ENCODE measurements at places on chromosomes 6 and 20. TPM values are rescaled to one million over a fixed set of nuclear protein-coding genes. Genes with fewer than 3 reads are reported as not detected.

Gene RNF39
- not detected for total RNA-seq

Gene RIPOR3
- total RNA-seq, result 6.7 TPM

DNA sequence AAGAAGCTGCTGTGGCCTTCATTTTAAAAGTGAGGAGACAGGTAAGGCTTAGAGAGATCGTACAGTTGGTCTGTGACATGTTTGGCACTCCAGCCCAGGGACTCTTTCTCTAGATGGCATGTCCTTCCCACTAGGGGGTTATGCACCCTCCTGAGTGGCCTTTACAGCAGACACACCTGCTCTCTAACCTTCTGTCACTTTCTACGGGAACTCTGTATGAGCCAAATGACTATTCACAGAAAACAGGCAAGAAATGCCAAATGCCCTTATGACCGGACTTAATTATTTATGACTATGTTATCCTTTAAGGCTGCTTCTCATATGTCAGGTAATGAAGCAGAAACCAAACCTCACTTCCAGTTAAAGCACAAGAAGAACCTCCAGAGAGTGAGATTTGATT lies 91.2 kb downstream of the MAP3K5 start:
- no peak for DNase-seq

DNA sequence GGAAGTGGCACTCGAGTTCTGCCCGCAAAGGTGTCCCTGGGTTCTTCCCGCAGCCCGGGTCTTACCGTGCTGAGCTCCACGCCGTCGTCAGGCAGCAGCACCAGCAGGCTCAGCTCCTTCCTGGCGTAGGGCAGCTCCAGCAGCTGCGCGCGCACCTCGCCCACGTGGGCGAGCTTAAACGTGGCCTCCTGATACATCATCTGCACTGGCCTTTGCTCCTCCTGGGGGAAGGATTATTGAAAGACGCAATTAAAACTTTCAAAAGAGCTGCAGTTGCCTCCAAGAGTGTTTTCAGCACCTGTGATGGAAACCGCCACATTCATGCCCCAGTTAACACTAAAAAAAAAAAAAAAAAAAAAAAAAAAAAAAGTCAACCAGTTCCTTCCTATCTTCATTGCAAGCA lies 11.3 kb downstream of the SERPINB9 start:
- no peak for DNase-seq

- no peak for DNase-seq
Observed at GRCh38 chr6:72813807-72814596, 192.1 kb downstream of the KCNQ5 start.

DNA sequence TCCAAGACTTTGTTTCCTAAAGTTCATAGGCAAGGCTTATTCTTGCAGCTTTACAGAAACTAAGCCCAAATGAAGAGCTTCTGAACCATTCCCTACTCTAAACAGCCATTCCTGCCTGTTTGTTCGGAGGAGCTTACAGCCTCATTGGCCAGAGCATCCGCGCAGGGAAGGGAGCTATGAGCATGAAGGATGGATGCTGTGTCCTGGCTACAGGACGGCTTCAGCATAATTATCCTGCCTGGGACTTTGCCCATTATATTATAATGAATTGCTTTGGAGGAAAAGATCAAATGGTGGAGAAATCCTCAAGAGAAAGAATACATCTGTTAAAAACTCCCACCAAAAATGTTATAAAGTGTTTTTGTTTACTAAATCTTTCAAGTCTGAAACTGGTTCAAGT lies 378.2 kb upstream of the BTBD3 start:
- no peak for DNase-seq

- no peak for DNase-seq
Observed at GRCh38 chr6:127561660-127562059, 15.3 kb upstream of the C6orf58 start.

GRCh38 chr6:151211075-151211474 lies 28.7 kb upstream of the AKAP12 start:
- DNase-seq, result no peak

DNA sequence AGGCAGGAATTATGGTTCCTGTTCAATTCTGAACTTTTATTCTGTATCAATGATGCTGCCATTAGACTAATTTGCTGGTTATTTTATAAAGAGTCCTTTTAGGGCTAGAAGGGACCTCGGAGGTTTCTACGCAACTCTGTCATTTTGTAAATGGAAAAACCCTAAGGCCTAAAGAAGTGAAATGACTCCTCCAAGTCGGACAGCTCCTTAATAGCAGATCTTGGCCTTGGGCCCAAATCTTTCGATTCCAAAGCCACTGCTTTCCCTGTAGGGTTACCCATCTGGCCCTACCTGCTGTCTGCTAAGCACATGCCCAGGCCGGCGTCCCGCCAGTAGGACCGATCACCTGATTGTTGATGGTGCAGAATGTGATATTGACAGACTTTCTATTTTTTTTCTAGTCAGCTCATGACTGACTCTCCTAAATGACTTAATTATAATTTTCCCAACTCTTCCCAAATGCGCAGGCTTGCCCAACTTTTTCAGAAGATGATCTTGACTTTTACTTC lies 40.2 kb downstream of the PLEKHG1 start:
- no peak for DNase-seq

DNA sequence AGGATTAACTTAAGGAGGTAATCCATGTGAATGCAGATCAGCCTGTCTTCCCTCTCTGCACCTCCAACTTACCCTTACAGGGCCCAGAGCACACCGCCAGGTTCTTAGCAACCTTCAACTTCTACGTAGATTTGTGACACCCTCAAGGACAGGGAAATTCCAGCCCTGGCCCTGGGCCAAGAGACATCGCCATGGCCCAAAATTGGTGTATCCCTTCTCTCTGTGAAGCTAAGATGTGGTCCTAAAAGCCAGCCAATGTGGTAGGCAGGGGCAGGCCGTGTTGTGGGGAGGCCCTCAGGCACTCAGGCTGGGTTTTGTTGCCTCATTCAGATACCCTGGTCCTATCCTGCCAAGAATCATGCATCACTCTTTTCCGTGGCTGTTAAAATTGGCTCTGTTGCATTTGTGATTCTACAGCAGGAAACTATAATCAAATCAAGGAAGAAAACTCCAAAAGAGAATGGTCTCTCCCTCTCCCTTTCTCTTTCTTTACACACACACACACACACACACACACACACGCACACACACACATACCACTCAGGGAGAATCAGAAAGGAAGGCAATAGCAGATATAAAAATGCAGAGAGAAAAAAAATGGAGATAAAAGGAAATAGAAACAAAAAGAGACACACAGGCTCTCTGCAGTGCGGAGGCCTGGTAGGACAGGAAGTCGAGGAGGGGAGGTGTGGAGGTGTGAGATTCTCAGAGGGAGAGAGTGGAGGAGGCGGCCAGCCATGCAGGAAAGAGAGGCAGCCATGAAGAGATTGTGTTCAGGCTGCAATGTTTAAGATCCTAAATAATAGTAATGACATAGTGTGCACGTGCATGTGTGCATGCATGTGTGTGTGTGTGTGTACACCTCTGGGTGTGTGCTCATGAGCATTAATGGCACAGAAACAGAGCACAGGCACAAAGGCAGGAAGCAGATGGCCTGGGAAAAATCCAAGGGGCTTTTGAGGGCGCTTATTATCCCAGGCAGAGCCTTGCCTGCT lies 201.8 kb upstream of the LRFN2 start:
- peak; percentile 31 for DNase-seq

GRCh38 chr6:51817832-51818231 lies 269.6 kb downstream of the PKHD1 start:
- no peak for DNase-seq

- DNase-seq, result no peak
Observed at GRCh38 chr20:46108435-46108841, 9.7 kb upstream of the CD40 start.

DNA sequence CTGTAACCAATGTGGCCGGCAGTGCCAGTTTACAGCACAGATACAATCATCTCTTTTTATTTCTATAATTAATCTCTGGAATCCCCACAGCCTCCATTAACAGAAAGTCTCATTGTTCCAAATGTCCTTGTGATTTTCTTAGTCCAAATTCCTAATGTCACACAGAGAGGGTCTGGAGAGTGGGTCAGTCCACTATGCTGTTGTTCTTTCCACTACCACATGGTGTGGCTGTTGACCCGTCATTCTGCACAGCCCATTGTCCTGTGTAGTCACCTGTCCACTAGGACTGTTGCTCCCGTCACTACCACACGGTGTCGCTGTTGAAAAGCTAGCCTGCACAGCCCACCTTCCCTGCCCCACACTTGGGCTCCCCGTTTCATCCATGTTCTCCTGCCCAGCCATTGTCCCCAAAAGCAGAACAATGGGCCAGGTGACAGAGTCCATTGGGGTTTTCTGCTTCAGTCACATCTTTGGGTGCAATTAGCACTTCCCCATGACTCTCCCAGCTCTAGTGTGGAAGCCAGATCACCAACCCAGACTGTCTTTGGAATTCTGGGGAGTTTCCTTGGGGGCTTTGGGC lies 8.6 kb upstream of the LBP start:
- DNase-seq, result peak; percentile 38

DNA sequence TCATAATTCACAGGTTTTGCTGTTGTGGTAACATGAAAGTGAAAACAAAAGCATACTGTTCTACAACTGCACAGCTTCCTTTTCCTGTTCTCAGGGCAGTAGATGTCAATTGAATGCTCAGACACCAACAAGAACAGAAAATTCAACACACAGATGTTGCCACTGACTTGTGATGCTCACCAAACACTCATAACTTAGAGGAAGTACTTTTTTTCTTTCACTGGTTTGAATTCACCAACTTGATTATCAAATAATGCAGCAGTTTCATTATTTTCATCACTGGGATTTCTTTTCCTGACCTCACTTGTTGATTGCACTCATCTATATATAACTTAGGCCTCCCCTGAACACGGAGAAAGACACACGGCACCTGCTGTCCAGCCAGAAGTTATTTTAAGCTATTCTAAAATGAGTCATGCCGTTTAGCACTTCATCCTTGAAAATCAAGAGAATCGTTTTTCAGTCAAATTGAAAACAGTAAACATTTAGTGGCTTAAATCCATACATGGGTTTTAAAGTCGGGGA lies 949 bp downstream of the TXLNB start:
- DNase-seq, result no peak

DNA sequence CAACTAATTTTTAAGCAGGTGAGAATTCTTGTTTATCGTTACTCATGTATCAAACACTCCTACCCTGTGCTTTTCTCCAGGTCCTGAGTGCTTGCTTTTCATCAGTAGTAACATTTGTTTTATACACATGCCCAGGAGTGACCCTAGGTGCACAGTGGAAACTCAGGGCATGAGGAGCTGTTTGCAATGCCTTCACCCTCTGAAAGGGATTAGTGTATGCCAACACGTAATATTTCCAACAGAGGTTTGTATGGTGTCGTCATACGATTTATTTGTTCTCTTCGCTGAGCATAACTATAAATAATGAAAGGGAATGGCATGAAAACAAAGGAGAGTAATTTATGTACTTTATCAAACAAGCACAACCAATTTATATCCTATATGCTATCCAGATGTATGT lies 537.4 kb upstream of the MMS22L start:
- no peak for DNase-seq

- DNase-seq, result peak; percentile 99
Observed at GRCh38 chr20:35615667-35616464, at the start of gene SPAG4. SPAG4 (plus strand) TSS chr20:35615829; CDS start chr20:35616004, 175 bp downstream.

DNA sequence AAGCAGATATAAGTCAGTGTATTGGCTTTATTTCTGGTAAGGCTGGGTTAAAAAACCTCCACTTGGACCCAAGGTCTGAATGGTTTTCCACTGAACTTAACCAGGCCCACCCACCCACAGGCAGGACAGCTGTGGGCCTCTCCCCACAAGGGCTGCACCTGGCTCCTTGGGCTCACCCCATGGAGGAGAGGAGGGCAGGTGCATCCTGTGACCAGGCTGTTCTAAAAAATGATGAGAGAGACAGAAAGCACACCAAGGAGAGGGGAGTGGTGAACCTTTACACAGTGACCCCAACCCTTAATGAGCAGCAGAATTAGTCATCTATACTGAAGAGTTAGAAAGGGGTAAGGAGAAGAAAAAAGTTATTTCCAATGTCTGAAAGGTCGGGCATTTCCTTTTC lies 34.5 kb upstream of the DUSP22 start:
- DNase-seq, result no peak

DNA sequence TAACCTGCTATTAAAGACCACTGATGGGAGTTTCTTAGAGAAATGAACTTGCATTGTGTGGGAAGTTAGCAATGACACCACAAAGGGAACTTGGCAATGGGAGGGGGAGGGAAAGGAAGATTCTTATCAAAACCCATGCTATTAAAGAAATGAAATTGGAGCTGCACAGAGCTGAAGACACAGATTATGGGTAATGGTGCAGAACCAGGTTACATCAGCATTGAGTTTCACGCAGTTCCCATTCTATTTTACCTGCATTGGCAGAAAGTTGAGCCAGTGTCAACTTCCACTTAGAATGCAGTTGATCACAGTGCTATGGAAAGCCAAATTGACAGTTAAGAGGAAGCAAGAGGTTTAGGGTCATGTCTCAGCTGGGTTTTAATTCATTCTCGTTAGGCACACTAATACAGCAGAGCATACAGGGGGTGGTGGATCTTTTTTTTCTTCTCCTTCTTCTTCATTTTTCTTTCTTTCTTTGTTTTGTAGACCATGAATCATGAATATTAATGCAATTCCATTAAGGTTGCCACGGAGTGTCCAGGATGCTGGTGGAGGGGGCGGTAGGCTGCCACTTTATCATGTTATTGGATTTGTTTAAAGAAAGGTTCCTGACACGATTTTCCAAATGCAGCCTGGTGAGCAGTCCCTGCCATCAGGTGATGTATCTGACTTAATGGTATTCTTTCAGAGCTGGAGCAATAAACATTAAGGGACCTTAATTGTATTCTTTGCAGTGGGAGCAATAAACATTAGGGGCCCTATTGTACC lies 1092.0 kb upstream of the MAP3K7 start:
- no peak for DNase-seq

GRCh38 chr20:36541227-36541767 lies at the start of gene MYL9:
MYL9 (plus strand) TSS chr20:36541519; CDS start chr20:36544885, 3,366 bp downstream.
- DNase-seq, result peak; percentile 96

DNA sequence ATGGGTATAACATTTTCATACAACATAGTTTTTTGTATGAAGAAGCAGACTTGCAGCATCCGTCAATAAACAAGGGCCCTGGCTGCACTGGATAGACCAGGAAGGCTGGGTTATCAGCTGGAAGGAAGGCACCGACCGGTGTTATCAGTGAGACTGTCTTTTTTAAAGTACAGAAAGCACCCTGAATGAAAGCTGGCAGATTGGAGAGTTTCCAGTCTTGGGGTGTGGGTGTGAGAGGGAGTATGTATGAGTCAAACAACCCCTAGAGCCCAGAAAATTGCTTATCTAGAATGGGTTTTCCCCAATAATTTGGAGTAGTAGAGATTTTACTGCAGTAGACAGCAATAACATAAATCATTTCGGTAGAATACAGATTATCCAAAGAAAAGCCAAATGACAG lies 42.4 kb downstream of the TXLNB start:
- DNase-seq, result no peak

GRCh38 chr20:25249198-25249931 lies 1.5 kb downstream of the PYGB start:
- DNase-seq, result no peak

DNA sequence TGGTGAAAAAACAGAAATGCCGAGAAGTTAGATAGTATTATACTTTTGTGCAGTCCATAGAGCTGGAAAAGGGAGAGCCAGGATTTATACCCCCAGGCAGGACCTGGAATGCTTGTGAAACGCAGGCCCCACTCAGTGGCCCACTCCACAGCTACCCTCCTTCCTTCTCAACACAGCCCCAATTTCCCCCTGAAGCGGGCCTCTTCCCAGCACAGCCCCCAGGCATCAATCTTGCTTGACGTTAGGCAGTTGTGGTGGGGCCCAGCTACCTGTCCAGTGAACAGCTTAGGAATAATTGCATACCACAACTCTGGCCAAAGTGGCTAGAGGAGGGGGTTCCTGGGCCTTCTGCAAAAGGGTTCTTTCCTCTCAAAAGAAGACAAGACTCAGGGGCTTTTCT lies 61.3 kb downstream of the PPP1R3G start:
- no peak for DNase-seq

Measured in left cardiac atrium (tissue), 4 donors.